ENCODE measurements at places on chromosomes 2 and 18.

DNA sequence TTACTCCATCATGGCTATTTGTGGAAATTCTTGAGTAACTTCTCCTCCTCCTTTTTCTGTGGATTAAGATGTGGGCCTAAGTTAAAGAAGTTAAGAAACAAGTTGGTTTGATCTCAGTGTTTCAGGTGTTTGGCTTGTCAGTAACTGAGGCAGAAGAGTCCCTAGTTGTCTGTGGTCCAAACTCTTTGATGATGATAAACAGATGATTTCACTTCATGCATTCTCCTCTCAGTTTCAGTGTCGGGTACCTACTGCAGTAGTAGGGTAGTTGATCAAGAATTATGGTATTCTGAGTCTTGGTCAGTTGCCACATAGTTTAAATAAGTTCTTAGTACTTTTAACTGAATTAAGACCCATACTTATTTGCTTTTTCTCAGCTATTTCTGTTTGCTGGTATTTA, 85.6 kb downstream of the NCOA1 start:
- H3K4me3 ChIP-seq = no peak overlapping the region
- DNase-seq = no peak
- H3K36me3 ChIP-seq = no peaks in the 10 kb centered on the region
- no peaks in the 10 kb centered on the region for H3K4me1 ChIP-seq

DNA sequence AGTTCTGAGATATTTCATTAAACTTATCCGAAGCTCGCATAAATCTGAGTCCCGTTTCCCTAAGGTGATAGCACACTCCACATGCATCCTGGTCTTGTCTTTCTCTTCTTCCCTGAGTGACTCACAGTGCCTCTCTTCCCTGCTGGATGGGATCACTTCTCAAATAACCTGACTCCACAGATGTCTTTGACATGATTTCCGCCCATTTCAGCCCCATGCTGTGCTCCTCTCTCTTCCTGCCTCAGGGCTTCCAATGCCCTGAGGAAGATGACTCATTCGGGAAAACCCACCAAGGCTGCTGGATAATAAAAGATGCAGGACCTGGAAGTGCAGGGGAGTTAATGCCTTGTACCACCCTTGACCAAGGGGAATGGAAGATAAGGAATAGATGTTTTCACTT, 441.7 kb upstream of the SOX11 start:
- no peaks in the 10 kb centered on the region for H3K4me1 ChIP-seq
- peak; percentile 31 for DNase-seq
- no peaks in the 10 kb centered on the region for H3K27me3 ChIP-seq
- no peak overlapping the region for H3K27ac ChIP-seq
- peaks cover 2% of the 10 kb centered on the region for H3K36me3 ChIP-seq
- H3K4me3 ChIP-seq = no peak overlapping the region

DNA sequence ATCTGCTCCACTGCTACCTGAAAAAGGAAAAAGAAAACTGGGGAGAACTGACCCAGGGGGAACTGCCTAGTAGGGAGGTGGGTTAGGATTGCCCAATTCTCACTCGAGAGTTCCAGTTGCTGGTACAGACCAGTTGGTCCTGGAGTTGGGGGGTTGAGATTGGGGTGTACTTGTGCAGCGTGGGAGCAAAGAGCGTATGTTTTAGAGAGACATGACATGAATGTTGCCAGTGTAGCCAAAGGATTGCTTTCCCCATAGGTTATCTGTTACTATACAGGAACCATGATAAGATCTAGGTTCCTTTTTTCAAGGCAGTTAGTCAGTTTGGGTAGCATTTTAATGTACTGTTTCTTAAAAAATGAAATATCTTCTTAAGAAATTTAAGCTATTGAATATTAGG, 68.6 kb downstream of the APLF start:
- no peaks in the 10 kb centered on the region for H3K27me3 ChIP-seq
- H3K4me3 ChIP-seq = no peak overlapping the region
- H3K27ac ChIP-seq = no peak overlapping the region
- no peaks in the 10 kb centered on the region for H3K36me3 ChIP-seq
- no peak for DNase-seq
- H3K4me1 ChIP-seq = no peaks in the 10 kb centered on the region

DNA sequence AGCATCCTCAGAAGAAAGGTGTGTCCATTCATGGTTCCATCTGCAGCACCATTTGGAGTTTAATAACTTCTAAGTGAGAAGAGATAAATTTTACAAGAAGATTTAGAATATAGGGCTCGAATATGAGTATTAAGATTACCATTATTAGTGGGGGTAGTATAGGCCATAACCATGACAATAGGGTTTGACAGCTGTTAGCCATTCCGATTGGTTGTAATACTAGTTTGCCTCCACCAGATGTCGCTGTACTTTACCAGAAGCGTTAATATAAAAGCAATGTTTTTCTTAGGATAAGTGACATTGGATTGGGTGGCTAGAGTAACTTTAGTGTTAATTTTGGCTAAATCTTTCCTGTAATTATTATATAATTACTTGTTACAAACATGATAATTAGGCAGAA, 107.5 kb upstream of the SRD5A2 start:
- H3K4me1 ChIP-seq = no peaks in the 10 kb centered on the region
- no peak for DNase-seq
- no peaks in the 10 kb centered on the region for H3K36me3 ChIP-seq
- no peaks in the 10 kb centered on the region for H3K27me3 ChIP-seq
- no peak overlapping the region for H3K27ac ChIP-seq
- no peak overlapping the region for H3K4me3 ChIP-seq

- H3K4me3 ChIP-seq = no peak overlapping the region
- no peaks in the 10 kb centered on the region for H3K27me3 ChIP-seq
- H3K4me1 ChIP-seq = no peaks in the 10 kb centered on the region
- no peak for DNase-seq
- no peaks in the 10 kb centered on the region for H3K36me3 ChIP-seq
These were observed 124.0 kb downstream of the GAREM1 start for GRCh38 chr18:32346671-32347070.

DNA sequence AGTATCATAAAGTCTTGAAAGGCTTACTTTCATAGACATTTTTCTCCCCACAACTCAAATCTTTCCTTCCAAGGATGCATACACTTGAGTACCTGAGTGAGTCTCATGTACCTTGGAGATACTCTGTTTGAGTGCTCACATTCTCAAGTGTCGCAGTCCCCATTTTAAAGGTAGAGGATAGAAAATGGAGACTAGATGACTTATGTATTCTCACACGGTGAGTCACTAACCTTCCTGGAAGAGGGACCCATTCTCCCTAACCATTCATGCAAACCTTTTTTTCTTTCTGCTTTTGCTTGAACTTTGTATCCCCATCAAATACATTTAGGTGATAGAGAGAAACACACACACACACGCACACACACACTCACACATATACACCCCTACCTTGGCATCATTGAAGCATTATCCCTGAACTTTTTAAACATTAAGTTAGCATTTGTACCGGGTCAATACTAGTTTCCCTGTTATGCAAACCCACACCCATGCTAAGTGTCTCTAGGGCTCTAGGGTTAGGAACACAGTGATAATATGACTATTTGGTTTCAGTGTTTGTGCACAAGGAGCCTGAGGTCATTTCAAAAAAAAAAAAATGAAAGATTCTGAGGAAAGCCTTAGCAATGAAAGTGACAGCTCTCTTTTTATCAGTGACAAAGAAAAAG, 236.2 kb downstream of the IKZF2 start:
- H3K36me3 ChIP-seq = no peaks in the 10 kb centered on the region
- no peaks in the 10 kb centered on the region for H3K27me3 ChIP-seq
- no peak overlapping the region for H3K27ac ChIP-seq
- H3K4me3 ChIP-seq = no peak overlapping the region
- H3K4me1 ChIP-seq = peaks cover 2% of the 10 kb centered on the region

DNA sequence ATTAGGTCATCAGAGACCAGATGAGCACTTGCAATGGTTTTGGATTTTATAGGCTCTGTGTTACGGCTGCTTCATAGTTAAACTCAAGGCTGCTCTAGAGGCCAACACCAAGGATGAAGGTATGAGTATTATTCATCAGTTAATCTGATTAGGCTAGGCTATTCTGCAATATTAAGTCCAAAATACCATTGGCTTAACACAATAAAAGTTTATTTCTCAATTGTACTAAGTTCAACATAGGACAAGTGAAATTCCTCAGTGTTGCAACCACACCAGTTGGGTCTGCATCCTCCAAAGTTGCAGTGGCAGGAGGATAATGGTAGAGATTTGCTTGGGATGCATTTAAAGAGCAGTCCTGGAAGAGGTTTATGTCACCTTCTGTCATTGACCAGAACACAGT, 538.3 kb upstream of the CDH2 start:
- no peak overlapping the region for H3K27ac ChIP-seq
- H3K4me3 ChIP-seq = no peak overlapping the region
- H3K27me3 ChIP-seq = no peaks in the 10 kb centered on the region
- H3K4me1 ChIP-seq = no peaks in the 10 kb centered on the region
- no peak for DNase-seq
- H3K36me3 ChIP-seq = no peaks in the 10 kb centered on the region

- H3K27ac ChIP-seq = no peak overlapping the region
- peaks cover 11% of the 10 kb centered on the region for H3K4me1 ChIP-seq
- H3K27me3 ChIP-seq = peaks cover 29% of the 10 kb centered on the region
- H3K4me3 ChIP-seq = peak overlapping the region; percentile 45
- DNase-seq = no peak
- no peaks in the 10 kb centered on the region for H3K36me3 ChIP-seq
These were observed 1.3 kb upstream of the LYPD1 start for GRCh38 chr2:132671151-132671835.

- H3K27me3 ChIP-seq = no peaks in the 10 kb centered on the region
- no peak overlapping the region for H3K4me3 ChIP-seq
- no peak overlapping the region for H3K27ac ChIP-seq
- peak; percentile 14 for DNase-seq
- no peaks in the 10 kb centered on the region for H3K4me1 ChIP-seq
- H3K36me3 ChIP-seq = no peaks in the 10 kb centered on the region
These were observed 35.4 kb downstream of the KCNK3 start for GRCh38 chr2:26727641-26728561.

DNA sequence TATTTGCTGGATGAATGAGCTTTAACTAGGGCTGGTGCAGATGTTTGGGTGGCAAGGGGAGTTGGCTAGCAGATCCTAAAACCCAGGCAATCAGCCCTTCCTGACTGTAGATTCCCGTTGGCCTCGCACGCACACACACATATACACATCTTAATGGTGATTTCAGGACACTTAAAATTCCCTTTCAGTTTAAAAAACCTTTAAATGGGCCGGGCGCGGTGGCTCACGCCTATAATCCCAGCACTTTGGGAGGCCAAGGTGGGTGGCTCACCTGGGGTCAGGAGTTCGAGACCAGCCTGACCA, 19.5 kb upstream of the MTCL1 start:
- H3K27ac ChIP-seq = no peak overlapping the region
- H3K27me3 ChIP-seq = no peaks in the 10 kb centered on the region
- peaks cover 6% of the 10 kb centered on the region for H3K4me1 ChIP-seq
- no peak for DNase-seq

- H3K36me3 ChIP-seq = no peaks in the 10 kb centered on the region
- H3K4me1 ChIP-seq = peaks cover 2% of the 10 kb centered on the region
- H3K27ac ChIP-seq = no peak overlapping the region
These were observed 82.9 kb downstream of the ZCCHC2 start for GRCh38 chr18:62605685-62606084.

- DNase-seq = no peak
- H3K4me1 ChIP-seq = no peaks in the 10 kb centered on the region
- H3K27me3 ChIP-seq = no peaks in the 10 kb centered on the region
- no peaks in the 10 kb centered on the region for H3K36me3 ChIP-seq
- H3K27ac ChIP-seq = no peak overlapping the region
- no peak overlapping the region for H3K4me3 ChIP-seq
These were observed 166.0 kb downstream of the SRBD1 start for GRCh38 chr2:45445037-45445436.

GRCh38 chr2:127609031-127609751, 36.8 kb upstream of the GPR17 start:
- H3K27me3 ChIP-seq = no peaks in the 10 kb centered on the region
- H3K4me1 ChIP-seq = peaks cover under 1% of the 10 kb centered on the region
- H3K36me3 ChIP-seq = no peaks in the 10 kb centered on the region

GRCh38 chr2:11099122-11100065, 55.9 kb upstream of the SLC66A3 start:
- H3K4me1 ChIP-seq = no peaks in the 10 kb centered on the region
- DNase-seq = no peak
- H3K27ac ChIP-seq = no peak overlapping the region
- no peaks in the 10 kb centered on the region for H3K27me3 ChIP-seq
- no peaks in the 10 kb centered on the region for H3K36me3 ChIP-seq
